ENCODE measurements at places on chromosomes 6 and 20. TPM values are rescaled to one million over a fixed set of nuclear protein-coding genes. Genes with fewer than 3 reads are reported as not detected.

- H3K36me3 ChIP-seq: no peaks in the 10 kb centered on the region
- H3K27me3 ChIP-seq: no peaks in the 10 kb centered on the region
- DNase-seq: no peak
- no peak overlapping the region for H3K27ac ChIP-seq
Measured at GRCh38 chr20:575230-575629, 31.6 kb upstream of the CSNK2A1 start.

GRCh38 chr6:27591699-27592480, 119.0 kb upstream of the ZNF184 start:
- H3K4me1 ChIP-seq: no peaks in the 10 kb centered on the region
- no peaks in the 10 kb centered on the region for H3K36me3 ChIP-seq
- peak; percentile 5 for DNase-seq
- no peaks in the 10 kb centered on the region for H3K27me3 ChIP-seq

DNA sequence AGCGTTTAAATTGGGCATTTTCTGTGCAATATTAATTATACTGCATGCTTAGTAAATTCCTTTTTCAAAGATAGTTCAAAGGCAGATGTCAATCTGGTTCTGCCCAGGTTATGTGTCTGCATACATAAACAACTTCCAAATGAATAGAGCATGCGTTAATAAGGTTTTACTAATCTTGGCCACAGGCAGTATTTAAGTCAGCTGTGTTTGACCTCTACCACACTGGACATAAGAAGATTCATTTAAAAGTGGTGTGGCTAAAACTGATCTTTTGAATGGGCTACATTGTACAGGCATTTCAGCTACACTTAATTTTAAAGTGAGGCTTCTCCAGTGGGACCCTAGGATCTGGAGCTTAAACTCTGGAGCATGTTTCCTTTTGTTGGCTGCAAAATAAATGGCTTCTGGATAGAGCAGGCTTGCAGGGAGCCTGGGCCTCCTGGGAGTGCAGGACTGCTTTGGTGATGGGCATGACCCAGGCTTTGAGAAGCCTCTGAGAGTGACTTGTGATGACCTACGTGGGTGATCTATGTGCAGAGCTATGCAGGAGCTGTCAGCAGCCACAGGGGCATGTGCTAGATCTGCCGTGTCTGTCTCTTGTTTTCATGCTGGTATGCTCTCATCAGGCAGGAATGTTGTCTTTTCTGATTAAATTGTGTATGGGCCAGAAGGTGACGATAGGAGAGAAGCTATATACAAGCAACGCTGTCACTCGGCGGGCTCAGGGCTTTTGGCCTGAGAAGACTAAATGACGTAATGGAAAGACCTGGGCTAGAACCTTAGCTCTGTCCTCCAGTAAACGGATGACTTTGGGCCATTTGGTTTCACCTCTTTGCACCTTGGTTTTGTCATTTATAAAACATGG, 331.2 kb downstream of the QKI start:
- H3K36me3 ChIP-seq: no peaks in the 10 kb centered on the region
- H3K4me3 ChIP-seq: no peak overlapping the region
- no peaks in the 10 kb centered on the region for H3K27me3 ChIP-seq
- peak overlapping the region; percentile 69 for H3K27ac ChIP-seq
- peak; percentile 95 for DNase-seq

DNA sequence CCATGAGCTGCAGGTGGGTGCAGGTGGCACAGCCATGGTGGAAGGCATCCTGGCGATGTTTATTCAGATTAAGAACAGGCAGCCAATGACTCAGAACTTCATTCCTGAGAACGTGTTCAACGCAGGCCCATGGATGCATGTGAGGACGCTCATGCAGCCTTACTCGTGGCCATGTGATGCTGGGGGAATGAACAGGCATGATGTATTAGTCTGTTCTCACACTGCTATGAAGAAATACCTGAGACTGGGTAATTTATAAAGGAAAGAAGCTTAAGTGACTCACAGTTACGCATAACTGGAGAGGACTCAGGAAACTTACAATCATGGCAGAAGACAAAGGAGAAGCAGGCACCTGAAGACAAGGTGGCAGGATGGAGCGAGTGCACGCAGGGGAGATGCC, 146.6 kb downstream of the RNASET2 start:
- H3K36me3 ChIP-seq: no peaks in the 10 kb centered on the region
- no peak for DNase-seq
- no peak overlapping the region for H3K27ac ChIP-seq
- no peaks in the 10 kb centered on the region for H3K4me1 ChIP-seq

GRCh38 chr6:156507656-156508055, 269.5 kb upstream of the ARID1B start:
- H3K36me3 ChIP-seq: no peaks in the 10 kb centered on the region
- H3K4me1 ChIP-seq: no peaks in the 10 kb centered on the region
- DNase-seq: no peak
- H3K27ac ChIP-seq: no peak overlapping the region
- H3K4me3 ChIP-seq: no peak overlapping the region

- H3K4me3 ChIP-seq: no peak overlapping the region
- H3K4me1 ChIP-seq: peaks cover 13% of the 10 kb centered on the region
- no peaks in the 10 kb centered on the region for H3K36me3 ChIP-seq
- no peak for DNase-seq
Measured at GRCh38 chr6:139567095-139567494, 192.6 kb upstream of the CITED2 start.

- no peak for DNase-seq
- no peaks in the 10 kb centered on the region for H3K27me3 ChIP-seq
- no peaks in the 10 kb centered on the region for H3K4me1 ChIP-seq
- H3K36me3 ChIP-seq: no peaks in the 10 kb centered on the region
Measured at GRCh38 chr20:33437141-33437911, 6.2 kb downstream of the SNTA1 start.

- no peak overlapping the region for H3K4me3 ChIP-seq
- H3K4me1 ChIP-seq: no peaks in the 10 kb centered on the region
- H3K27ac ChIP-seq: no peak overlapping the region
- DNase-seq: peak; percentile 66
- H3K27me3 ChIP-seq: no peaks in the 10 kb centered on the region
Measured at GRCh38 chr6:10954590-10955010, 67.7 kb downstream of the SYCP2L start.

- no peak for DNase-seq
- H3K27me3 ChIP-seq: no peaks in the 10 kb centered on the region
- no peaks in the 10 kb centered on the region for H3K36me3 ChIP-seq
Measured at GRCh38 chr6:135922746-135923145, 71.2 kb downstream of the PDE7B start.

DNA sequence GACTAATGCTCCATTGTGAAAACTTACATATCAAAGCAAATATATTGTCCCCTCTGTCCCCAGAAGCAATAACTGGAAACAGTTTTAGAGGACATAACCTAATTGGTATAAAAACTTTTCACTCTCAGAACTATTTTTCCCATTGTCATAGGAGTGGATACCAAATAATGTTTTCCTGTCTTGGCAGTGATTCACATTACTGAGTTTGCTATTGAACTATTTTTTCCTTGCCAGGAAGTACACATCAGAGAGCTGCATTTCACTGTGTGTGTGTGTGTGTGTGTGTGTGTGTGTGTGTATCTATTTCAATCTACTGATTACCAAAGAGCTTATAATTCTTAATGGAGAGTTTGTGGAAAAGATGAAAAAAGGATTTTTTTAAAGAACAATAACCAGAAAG, 45.4 kb downstream of the AKAP12 start:
- no peaks in the 10 kb centered on the region for H3K36me3 ChIP-seq
- no peaks in the 10 kb centered on the region for H3K27me3 ChIP-seq
- no peak for DNase-seq
- H3K4me1 ChIP-seq: no peaks in the 10 kb centered on the region

GRCh38 chr20:35311409-35311808, 19.2 kb upstream of the FAM83C start:
- DNase-seq: peak; percentile 66
- H3K4me3 ChIP-seq: no peak overlapping the region
- H3K27ac ChIP-seq: peak overlapping the region; percentile 40
- H3K36me3 ChIP-seq: no peaks in the 10 kb centered on the region
- H3K4me1 ChIP-seq: peaks cover 78% of the 10 kb centered on the region

DNA sequence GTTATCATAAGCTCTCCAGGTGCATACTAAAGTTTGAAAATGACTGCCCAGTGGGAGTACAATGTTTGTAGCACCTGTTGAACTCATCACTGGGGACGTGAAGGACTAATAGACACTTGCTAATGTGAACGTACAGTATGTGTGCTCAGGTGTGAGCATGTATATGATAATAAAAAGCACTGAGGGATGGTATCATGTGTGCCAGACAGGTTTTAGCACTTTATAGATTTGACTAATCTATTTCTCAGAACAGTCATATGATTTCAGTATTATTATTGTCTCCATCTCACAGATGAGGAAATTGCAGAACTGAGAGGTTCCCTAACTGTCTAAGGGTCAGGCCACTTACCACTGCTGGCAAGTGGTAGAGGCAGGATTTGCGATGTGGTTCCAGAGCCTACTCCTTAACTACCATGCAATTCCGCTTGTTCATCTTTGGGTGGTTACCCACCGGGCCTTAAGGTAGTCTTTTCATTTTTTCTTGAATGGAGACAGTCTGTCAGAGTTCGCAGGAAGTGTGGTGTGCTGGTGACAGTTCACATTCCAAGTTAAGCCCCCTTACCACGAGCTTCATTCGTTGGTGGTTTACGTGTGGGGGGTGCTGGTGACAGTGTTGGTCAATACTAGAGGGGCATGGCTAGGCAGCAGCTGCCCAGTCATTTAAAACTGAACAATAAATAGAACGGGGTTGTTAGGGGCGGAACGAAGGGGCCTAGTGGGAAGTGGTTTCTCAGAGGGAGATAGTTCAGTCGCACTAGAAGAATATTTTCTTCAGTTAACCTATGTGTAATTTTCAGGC, 46.8 kb downstream of the RREB1 start:
- peak overlapping the region; percentile 38 for H3K4me3 ChIP-seq
- peak overlapping the region; percentile 99 for H3K27ac ChIP-seq

- no peaks in the 10 kb centered on the region for H3K4me1 ChIP-seq
- no peak overlapping the region for H3K4me3 ChIP-seq
- H3K36me3 ChIP-seq: no peaks in the 10 kb centered on the region
- no peak overlapping the region for H3K27ac ChIP-seq
- DNase-seq: no peak
Measured at GRCh38 chr6:149202952-149203351, 114.6 kb upstream of the TAB2 start.

- H3K4me3 ChIP-seq: no peak overlapping the region
- H3K36me3 ChIP-seq: no peaks in the 10 kb centered on the region
- H3K4me1 ChIP-seq: no peaks in the 10 kb centered on the region
- DNase-seq: peak; percentile 38
- H3K27ac ChIP-seq: no peak overlapping the region
Measured at GRCh38 chr6:168713839-168714238, 272.9 kb downstream of the SMOC2 start.

GRCh38 chr6:82750556-82750955, 315.1 kb downstream of the UBE3D start:
- no peaks in the 10 kb centered on the region for H3K36me3 ChIP-seq
- H3K27me3 ChIP-seq: no peaks in the 10 kb centered on the region
- H3K4me3 ChIP-seq: no peak overlapping the region
- H3K4me1 ChIP-seq: peaks cover 26% of the 10 kb centered on the region

GRCh38 chr6:105539911-105540310, 137.0 kb upstream of the PREP start:
- no peaks in the 10 kb centered on the region for H3K4me1 ChIP-seq
- DNase-seq: no peak
- H3K4me3 ChIP-seq: no peak overlapping the region
- H3K27ac ChIP-seq: no peak overlapping the region
- no peaks in the 10 kb centered on the region for H3K36me3 ChIP-seq
- no peaks in the 10 kb centered on the region for H3K27me3 ChIP-seq

DNA sequence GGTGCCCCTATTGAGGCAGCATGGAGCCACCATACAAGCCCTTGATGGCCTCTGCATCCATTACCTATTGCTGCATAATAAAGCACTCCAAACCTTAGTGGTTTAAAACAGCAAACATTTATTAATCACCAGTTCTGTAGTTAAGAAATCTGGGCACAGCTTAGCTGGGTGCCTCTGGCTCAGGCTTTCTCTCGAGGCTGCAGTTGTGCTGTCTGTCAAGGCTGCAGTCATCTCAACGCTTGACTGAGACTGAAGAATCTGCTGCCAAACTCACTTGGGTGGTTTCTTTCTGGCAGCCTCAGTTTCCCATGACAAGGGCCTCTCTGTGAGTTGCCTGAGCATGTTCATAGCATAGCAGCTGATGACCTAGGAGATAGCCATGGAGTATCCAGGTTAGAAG, 207.4 kb upstream of the LRFN2 start:
- no peak overlapping the region for H3K4me3 ChIP-seq
- H3K27ac ChIP-seq: no peak overlapping the region
- H3K27me3 ChIP-seq: 0 out of 2 replicates have a peak, but pooled peaks cover 2% of the 10 kb centered on the region
- H3K36me3 ChIP-seq: no peaks in the 10 kb centered on the region

GRCh38 chr20:13265941-13266340, 44.9 kb downstream of the ISM1 start:
- no peak for DNase-seq
- no peaks in the 10 kb centered on the region for H3K36me3 ChIP-seq
- no peak overlapping the region for H3K4me3 ChIP-seq

DNA sequence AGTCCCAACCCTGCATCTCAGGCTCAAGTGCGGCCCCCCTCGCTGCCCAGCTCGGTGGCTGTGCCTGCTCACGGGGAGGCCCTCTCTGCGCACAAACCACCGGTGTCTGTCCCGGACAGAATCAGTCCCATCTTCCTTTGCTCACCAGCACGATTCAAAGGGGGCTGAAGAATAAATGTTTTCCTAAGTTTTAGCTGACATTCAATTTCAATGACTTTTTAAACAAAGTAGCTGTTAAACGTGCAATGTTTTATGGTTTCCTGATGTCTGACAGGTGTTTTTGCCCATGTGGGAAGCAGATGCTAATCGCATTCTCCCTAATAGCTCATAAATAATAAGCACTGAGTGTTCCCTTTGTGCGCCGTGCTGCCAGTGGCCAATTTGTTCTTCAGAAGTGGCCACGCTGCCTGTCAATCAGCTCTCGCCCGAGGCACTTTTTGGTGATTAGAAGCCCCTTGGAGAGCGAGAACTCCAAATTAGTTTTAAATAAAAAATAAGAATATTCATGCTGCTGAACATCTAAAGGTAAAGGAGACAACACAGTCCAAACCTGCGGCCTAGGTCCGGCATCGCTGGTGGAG, 26.3 kb downstream of the BHLHE23 start:
- no peak overlapping the region for H3K4me3 ChIP-seq
- no peaks in the 10 kb centered on the region for H3K36me3 ChIP-seq
- peaks cover 54% of the 10 kb centered on the region for H3K27me3 ChIP-seq

- peaks cover 38% of the 10 kb centered on the region for H3K36me3 ChIP-seq
- no peaks in the 10 kb centered on the region for H3K4me1 ChIP-seq
- no peak overlapping the region for H3K27ac ChIP-seq
- H3K4me3 ChIP-seq: no peak overlapping the region
- DNase-seq: peak; percentile 64
- H3K27me3 ChIP-seq: no peaks in the 10 kb centered on the region
Measured at GRCh38 chr6:149723771-149724417, 6.0 kb upstream of the LATS1 start.

The BNIP5 gene
- total RNA-seq: 0.04 TPM

The ADTRP gene
- total RNA-seq: not detected

The HSPA1L gene
- 0.14 TPM for total RNA-seq

The OVOL2 gene
- not detected for total RNA-seq

The JARID2 gene
- 18.5 TPM for total RNA-seq

The MATN4 gene
- total RNA-seq: 0.18 TPM

The TTLL9 gene
- total RNA-seq: 0.05 TPM

The SSR1 gene
- total RNA-seq: 50.2 TPM

The HLA-DPA1 gene
- not detected for total RNA-seq

The CCN6 gene
- total RNA-seq: not detected

All from SJCRH30 (cell line).